ENCODE measurements at places on chromosomes 5 and 9. TPM values are rescaled to one million over a fixed set of nuclear protein-coding genes. Genes with fewer than 3 reads are reported as not detected.

DNA sequence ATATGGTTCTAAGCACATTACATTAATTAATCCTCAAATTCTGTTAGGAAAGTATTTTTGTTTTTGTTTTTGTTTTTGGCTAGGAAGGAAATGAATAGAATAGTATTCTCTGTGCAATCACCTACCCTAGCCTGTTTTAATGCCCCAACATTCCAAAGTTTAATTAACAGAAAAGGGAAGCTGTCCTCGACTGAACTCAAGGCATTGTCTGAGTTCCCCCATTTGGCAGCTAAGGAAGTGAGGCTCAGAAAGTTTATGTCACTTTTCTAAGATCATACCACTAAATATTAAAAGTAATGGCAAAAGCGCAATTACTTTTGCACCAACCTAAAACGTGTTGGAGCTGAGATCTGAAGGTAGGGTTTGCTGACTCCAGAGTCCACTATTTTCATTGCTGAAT is 59.8 kb downstream of the FGF1 start:
- H3K27ac ChIP-seq = no peak overlapping the region
- H3K27me3 ChIP-seq = no peaks in the 10 kb centered on the region
- no peaks in the 10 kb centered on the region for H3K36me3 ChIP-seq
- H3K4me3 ChIP-seq = no peak overlapping the region
- no peak for DNase-seq

- no peaks in the 10 kb centered on the region for H3K4me1 ChIP-seq
- H3K27me3 ChIP-seq = no peaks in the 10 kb centered on the region
- no peak overlapping the region for H3K27ac ChIP-seq
- H3K4me3 ChIP-seq = no peak overlapping the region
- no peak for DNase-seq
Observed at GRCh38 chr9:36825179-36825578, 208.9 kb downstream of the PAX5 start.

DNA sequence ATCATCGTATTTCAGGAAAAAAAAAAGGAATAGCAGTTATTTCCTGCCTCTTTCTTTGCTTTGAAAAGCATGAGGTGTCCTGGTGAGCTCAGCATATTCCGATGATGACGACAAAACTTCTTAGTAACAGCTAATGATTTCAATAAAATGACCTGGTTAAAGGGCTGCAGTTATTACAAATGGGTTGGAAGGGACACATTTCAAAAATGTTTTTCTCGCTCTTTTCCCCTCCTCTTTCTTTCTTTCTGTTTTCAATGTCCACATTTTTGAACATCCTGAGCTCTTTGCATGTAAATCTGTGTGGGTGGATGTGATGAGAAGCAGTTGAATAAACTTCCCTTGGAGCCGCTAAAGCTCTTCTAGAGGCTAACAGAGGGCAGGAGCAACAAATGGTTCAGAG is 186.8 kb upstream of the SLC27A6 start:
- no peak overlapping the region for H3K4me3 ChIP-seq
- no peaks in the 10 kb centered on the region for H3K36me3 ChIP-seq
- H3K4me1 ChIP-seq = no peaks in the 10 kb centered on the region
- H3K27me3 ChIP-seq = no peaks in the 10 kb centered on the region

The NR5A1 gene
- not detected for total RNA-seq
